Fibroblast of upper back skin (primary cell): ENCODE measurements at places on chromosomes 6 and 20.

GRCh38 chr6:134196568-134197193, 121.2 kb downstream of the SGK1 start:
- DNase-seq: no peak

- DNase-seq: no peak
Observed at GRCh38 chr6:1383729-1384548, 5.4 kb upstream of the FOXF2 start.

GRCh38 chr6:91155129-91155785, 568.4 kb upstream of the MAP3K7 start:
- DNase-seq: no peak

DNA sequence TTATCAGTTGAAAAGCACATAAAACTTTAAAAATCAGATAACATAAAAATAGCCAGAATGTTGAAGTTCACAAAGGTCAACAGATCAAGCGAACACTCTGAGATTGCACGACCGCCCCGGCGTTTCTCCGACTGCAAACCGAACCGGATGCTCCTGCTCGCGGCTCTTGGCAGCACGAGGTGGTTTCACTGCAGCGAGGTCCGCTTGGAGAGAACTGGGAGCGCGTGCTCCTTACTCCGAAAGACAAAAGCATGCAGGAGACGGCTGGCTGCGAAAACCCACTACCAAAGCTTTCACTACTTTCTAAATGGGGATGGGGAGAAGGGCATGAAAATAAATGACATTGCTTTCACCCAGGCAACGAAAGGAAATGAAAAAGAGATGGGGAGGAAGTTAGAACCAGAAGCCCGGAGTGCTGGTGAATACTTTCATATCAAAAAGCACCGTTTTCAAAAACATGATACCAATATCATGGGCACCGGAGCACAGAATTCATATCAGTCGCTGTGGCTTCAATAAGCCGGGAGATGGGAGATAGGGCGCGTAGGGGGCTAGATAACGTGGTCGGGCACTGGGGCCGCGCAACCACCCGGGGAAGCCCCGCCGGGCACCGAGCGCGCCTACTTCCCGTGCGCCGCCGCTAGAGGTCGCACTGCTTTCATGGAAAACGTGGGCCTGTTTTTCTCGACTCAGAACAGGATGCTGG, 8.3 kb upstream of the ANKRD60 start:
- peak; percentile 59 for DNase-seq

GRCh38 chr20:21225215-21225947, 77.8 kb upstream of the XRN2 start:
- DNase-seq: no peak

GRCh38 chr6:28941684-28942448, 18.1 kb upstream of the TRIM27 start:
- DNase-seq: no peak

DNA sequence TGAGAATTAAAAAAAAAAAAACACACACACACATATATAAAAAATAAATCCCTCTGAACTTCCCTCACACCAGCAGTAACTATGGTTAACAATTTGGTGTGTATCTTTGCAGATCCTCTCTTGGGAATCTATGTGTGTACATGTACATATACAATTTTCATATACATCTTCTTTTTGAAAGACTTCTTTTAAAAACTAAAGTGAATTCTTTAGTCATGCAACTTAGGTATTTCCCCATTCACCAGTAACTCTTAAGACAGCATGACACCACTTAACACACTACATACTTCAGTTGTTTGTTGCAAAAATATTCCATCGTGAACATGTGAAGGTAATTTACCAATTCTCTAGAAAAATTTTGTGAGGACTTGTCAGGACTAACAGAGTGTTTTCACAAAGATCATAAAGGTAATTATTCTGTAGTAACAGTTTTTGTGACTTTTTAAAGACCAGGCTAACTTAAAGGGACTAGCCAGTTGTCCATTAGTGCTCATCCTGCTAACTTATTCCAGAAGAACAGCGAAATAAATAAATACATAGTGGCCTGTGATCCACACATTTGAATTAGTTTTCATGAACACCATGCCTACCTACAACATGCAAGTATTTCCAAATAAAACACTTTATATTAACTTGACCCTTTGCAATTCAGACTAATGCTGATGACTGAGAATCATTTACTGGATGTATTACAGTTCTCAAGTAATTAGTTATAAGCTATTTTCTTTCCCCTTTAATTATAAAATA, 12.1 kb downstream of the RBM39 start:
- DNase-seq: no peak

DNA sequence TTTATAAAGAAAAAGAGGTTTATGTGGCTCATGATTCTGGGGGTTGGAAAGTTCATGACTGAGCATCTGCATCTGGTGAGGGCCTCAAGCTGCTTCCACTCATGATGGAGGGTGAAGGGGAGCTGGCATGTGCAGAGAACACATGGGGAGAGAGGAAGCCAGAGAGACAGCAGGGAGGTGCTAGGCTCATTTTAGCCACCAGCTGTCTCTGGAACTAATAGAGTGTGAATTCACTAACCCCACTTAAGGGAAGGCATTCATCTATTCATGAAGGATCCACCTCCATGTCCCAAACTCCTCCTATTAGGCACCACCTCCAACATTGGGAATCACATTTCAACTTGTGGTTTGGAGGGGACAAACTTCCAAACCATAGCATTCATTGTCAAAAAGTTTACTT, 137.3 kb upstream of the PMEPA1 start:
- DNase-seq: peak; percentile 19

- no peak for DNase-seq
Observed at GRCh38 chr6:144793744-144794143, 508.6 kb downstream of the UTRN start.

- peak; percentile 86 for DNase-seq
Observed at GRCh38 chr6:7992002-7992815, 72.0 kb downstream of the BLOC1S5 start.

DNA sequence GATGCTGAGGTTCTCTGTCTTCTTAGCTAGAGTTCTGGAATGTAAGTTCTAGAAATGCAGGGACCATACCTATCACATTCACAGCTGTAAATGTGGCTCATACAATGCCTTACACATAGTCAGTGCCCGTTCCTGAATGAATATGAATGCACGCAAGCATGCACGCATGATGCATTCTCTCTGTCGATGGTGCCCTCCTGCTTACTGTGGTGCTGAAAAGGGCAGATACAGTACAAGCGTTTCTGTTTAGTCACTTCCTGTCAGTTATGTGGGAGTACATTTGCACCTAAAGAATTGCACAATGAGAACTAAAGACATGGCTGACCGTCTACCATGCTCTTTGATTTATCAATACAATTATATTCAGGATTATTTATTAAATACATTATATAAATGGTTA, 152.2 kb upstream of the SOX4 start:
- peak; percentile 12 for DNase-seq

GRCh38 chr6:30000156-30000791, 57.9 kb downstream of the HLA-A start:
- no peak for DNase-seq

DNA sequence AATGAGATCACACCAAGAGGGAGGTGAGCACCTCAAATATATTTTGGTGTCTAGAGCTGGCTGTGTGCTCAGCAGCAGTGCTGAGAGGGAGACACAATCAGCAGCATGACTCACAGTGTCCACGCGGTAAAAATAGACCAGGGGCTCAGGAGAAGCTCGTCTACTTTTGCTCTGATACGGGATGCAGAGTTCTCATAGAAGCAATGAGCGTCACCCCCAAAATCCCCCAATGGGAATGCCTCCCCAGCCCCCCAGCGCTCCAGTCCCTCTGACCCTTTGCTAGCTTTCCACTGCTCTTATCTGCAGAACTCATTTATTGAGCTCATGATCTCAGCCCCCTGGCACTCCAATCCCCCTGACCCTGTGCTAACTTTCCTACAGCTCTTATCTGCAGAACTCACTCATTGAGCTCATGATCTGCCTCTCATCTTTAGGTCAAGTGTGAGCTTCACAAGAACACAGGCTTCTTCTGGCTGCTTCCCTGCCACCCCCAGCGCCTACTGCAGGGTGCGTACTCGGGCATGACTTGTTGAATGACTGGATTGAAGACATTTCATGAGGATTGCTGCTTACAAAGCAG, 34.0 kb downstream of the SYNDIG1 start:
- DNase-seq: peak; percentile 69

GRCh38 chr6:134722200-134722870, 227.6 kb downstream of the ALDH8A1 start:
- peak; percentile 87 for DNase-seq

DNA sequence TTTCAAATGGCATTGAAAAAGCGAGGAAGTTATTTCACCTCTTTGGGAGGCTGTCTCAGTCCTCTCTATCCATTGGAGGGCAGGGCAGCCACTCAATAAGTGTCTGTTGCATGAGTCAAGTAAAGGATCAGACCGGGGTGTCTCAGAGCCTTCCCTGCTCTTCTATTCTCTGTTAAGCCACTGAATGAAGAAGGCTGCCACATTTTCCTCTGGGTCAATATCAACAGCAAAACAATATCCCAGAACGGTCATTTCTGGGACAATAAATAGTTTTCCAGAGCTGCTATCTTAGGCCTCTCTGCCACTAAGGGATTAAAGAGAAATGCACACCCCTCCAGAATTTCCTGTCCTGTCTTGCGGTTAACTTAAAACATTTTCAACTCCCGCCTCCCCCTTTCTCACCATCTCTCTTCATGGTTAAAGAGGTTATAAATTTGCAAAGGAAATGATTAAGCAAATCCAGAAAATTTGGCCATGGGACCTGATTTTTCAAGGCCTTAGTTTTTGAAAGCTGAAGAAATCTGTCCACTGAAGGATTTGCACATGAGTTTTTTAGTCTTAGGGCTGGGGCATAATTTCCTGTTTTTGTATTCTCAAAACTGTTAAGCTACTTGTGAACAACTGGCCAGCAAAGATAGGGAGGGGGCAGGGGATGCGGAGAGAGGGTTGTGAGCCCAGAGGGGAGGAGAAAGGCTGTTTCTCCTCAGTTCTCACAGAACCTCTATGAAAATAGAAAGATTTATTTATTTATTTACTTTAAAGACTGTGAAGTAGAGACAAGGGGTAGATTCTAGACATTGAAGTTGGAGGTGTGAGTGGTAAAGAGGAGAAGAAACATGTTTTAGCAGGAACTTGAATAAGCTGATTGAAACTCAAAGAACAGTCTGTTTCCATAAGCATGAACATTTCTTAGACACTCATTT, 135.7 kb downstream of the BCAS1 start:
- DNase-seq: peak; percentile 91

DNA sequence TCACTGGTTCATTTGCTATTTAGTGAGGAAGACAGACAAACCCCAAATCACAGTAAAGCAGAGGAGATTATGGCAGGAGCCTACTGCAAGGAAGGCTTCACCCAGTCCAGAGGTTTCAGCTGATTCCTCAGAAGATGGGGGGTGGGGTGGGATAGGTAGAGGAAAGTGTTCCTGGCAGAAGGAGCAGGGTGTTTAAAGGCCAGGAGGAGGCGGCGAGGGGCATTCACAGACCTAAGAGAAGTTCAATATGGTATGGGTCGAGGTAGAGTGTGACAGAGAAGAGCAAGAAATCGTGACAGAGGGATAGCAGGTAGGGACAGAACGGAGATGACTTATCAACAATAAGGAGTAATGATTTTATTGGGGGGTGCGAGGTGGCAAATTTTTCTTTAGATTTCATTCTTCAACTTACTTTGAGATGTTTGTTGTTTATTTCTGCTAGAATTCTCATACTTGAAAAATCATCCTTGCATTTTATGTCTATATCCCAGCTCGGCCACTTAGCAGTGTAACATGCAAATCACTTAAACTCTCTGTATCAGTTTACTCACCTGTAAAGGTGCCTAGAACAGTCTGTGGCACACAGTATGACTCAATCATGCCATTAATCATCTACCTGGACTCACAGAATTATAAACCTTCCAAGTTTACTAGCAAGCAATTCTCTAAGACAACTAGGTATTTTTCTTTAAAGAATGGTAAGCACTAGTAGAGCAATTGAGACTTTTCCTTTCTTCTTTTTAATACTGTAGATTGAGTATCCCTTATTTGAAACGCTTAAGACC, 176.7 kb downstream of the REV3L start:
- DNase-seq: no peak
